G401 (cell line): ENCODE measurements at places on chromosomes 3 and 15. TPM values are rescaled to one million over a fixed set of nuclear protein-coding genes. Genes with fewer than 3 reads are reported as not detected.

DNA sequence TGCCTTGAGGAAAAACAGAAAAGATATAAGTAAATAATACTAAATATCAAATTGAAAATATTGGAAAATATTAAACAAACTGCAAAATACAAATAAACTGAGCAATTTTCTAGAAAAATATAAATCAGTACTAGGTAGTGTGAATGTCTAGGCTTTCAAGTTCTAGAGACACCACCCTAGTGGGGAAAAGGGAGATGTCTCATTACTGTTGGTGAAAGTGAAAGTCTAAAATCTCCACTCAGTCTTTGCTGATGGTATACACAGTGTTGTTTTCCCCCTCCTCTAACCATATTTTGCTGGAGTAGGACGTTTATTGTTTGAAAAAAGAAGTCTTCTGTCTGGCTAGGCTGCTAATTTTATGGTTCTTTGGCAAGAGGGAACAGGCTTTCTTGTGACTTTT lies 1368.9 kb downstream of the OTOL1 start:
- DNase-seq, result no peak

GRCh38 chr15:31437686-31438085 lies 111.1 kb downstream of the KLF13 start:
- DNase-seq, result no peak

GRCh38 chr3:135383301-135383700 lies 582.2 kb upstream of the PPP2R3A start:
- no peak for DNase-seq

DNA sequence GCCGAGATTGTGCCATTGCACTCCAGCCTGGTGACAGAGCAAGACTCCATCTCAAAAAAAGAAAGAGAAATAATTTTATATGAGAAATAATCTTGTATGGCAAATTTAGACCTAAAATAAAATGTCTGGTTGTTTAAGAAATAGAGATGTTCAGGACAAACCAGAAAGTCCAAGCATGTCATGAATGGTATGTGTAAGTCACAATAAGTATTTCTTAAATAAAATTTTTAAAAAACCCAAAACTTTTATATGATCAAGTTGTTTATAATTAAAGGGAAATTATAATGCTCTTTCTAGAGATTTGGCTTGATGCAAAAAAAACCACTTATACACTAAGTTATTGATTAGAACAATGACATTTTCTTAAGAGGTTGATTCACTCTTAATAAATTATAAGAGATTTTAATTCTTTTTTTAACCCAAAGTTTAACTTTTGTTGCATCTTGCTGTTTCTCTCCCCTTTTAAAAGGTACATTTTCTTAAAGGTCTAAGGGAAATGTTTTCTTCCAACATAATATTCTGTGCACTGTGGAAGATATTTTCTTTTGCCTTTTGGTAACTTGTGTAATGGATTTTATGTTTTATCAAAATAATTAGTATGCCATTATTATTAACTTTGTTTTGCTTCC lies 105.7 kb downstream of the RTP4 start:
- DNase-seq, result no peak

DNA sequence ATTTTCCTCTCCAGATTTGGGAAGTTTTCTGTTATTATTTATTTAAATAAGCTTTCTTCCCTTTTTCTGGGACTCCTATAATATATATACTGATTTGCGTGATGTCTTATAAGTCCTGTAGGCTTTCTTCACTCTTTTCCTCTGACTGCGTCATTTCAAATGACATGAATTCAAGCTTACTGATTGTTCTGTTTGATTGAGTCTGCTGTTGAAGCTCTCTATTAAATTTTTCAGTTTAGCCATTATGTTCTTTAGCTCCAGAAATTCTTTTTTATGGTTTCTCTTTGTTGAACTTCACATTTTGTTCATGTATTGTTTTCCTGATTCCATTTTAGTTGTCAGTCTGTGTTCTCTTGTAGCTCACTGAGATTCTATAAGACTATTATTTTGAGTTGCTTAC lies 135.8 kb upstream of the PRR23C start:
- DNase-seq, result no peak

GRCh38 chr3:108006077-108006771 lies 84.6 kb downstream of the CD47 start:
- peak; percentile 66 for DNase-seq

DNA sequence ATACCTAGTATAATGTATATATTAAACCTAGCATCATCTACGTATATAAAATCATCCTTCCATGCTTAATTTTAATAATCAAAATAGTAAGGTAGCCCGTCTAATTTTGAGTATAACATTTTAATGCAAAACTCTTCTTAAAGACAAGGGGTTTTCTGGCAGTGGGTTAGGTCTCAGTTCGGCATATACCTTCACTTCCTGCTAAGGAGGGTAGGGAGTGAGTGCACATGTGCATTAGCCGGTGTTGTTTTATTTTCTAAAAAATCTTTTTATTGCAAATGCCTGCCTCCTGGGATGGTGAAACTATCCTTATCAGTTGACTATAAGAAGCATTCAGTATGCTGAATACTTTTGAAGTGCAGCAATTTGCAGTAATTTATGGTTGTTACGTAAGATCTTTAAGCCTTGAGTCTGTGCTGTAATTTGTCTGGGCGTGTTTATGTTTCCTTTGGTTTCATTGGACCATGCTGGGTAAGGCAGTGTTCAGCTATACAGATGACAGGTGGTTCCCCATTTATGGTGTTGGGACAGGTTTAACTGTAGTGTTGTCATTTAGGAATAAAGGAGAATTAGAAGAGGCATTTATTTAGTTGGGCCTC lies 11.7 kb downstream of the ARHGEF26 start:
- DNase-seq, result no peak

DNA sequence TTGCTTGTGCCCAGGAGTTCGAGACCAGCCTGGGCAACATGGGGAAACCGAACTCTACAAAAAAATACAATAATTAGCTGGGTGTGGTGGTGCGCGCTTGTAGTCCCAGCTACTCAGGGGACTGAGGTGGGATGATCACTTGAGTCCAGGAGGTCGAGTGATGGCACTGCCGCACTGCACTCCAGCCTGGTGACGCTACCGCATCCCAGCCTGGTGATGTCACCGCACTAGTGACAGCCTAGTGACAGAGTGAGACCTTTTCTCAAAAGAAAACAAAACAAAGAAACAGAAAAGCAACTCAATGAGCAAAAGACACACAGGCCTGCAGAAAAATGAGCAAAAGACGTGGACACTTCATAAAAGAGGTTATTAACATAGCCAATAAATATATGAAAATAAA lies 19.9 kb upstream of the SYNM start:
- DNase-seq, result no peak

- no peak for DNase-seq
Observed at GRCh38 chr3:128345196-128345595, 121.5 kb downstream of the DNAJB8 start.

GRCh38 chr15:77354063-77354462 lies 65.8 kb downstream of the PEAK1 start:
- no peak for DNase-seq

DNA sequence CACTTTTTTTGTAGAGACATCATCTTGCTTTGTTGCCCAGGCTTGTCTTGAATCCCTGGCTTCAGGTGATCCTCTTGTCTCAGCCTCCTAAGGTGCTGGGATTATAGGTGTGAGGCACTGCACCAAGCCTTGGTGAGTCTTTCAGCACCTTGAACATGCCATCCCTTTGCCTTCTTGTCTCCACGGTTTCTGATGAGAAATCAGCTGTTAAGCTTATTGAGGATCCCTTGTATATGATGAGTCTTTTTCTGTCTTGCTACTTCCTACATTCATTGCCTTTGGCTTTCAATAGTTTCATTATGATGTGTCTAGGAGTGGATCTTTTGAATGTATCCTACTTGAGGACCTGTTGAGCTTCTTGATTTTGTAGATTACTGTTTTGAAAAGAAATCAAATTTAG lies 35.9 kb upstream of the TMCC1 start:
- DNase-seq, result no peak

DNA sequence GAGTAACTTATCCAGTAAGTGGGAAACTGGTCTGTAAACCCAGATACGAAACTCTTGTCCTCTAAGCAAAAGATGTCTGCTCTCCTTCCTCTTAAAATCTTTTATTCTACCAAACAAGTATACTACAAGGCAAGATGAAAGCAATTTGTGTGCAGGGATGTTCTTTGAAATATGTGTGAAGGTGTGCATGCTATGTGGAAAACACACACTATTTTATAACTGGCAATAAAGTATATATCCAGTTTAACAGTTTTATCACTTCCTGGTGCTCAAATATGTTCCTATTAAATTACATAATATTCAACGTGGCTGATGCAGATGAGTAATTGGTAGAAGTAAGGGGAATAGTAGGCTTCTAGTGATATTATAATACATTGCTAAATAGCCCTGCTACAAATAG lies 566.5 kb downstream of the ROBO2 start:
- no peak for DNase-seq

DNA sequence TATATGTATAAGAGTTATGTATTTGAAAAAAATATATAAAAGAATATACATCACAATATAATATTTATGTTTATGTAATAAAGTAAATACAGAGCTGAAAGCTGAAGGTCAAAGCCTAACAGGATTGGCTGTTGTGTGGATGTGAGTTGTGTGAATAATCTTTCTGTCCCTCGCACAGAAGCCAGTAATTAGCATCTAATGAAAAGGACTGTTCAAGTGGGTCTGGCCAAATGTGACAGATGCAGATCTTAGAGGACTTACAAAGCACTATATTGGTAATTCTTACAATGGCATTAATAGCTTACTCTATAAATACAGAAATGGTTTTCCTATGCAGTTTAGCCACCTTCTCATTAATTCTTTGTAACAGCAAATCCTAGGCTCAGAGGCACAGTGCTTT lies 2.4 kb downstream of the MKRN3 start:
- no peak for DNase-seq

DNA sequence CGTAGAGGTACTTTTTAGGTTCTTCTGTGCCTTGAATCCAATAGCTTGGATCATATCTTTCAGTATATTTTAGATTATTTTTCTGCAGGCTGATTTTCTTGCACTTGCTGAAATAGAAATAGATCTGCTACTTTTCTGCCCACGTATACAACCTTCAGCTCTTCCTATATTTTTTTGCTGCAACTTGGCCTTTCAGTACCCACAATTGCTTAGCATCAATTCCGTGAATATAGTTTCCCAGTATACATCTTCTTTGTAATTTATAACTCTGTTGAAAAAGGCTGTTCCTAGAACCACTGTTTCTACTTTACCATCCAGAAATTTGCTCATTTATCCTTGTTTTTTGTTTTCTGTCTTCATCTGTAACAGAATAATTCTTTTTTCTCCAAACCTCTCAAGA lies 36.2 kb downstream of the GTF2E1 start:
- no peak for DNase-seq

DNA sequence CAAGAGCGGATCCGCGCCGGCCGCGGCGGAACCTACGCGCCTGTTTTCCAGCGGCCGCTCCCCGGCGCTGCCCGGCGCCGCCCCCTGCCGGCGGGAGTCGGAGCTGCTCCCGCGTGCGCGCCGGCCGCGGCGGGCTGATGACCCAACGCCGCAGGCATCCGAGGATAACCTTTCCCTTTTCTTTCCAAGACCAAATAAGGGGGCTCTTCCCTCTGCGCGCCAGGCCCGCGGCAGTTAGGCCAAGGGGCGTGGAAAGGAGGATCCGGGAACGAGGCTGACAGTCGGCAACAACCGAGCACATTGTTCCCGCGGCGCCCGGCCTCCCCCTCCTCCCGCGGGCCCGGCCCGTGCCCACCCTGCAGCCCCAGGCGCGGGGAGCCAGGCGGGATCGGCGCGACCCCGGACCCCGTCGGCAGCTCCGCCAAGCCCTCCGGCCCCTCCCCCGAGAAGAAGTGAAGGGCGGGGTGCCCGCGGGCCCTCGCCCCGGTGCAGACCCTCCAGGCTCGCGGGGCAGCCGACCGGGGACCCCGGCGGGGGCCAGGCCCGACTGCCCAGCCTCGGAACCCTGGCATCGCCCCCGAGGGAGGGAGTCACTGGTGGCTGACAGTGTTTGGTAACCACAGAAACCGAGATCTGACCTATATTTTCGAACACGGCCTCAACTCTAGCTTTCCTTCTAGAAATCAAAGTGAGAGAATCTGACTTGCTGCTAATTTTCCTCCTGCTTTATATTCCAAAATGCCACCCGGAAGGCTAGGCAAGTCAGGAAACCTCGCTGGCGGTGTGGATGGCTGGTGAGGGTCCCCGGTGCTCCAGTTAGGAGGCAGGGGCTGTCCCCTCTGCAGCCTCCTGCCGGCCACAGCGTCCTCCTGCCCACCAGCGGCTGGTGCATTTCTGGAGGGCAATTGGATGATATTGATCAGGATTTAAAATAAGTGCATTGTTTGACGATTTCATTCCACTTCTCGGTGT lies 45.6 kb upstream of the SYNM start:
- DNase-seq, result peak; percentile 44

Gene NRROS
- 7.1 and 11.6 TPM in 2 replicates for total RNA-seq

Gene RASL12
- total RNA-seq, result not detected in 2 replicates

Gene TM4SF18
- total RNA-seq, result 13.4 and 36.7 TPM in 2 replicates

Gene YEATS2
- total RNA-seq, result 32.1 and 34.2 TPM in 2 replicates

Gene PLA2G4E
- total RNA-seq, result not detected in 2 replicates

Gene DBR1
- total RNA-seq, result 25.8 and 26.2 TPM in 2 replicates

Gene NANOGP8
- 1.7 TPM in 1 of 2 replicates, not detected in the other for total RNA-seq

Gene DPPA2
- not detected in 2 replicates for total RNA-seq
